Vein endothelial cell (primary cell): ENCODE measurements at places on chromosomes 7 and 10. TPM values are rescaled to one million over a fixed set of nuclear protein-coding genes. Genes with fewer than 3 reads are reported as not detected.

SFXN3 gene
- 77.7 and 123 TPM in 2 replicates for total RNA-seq

CLRN3 gene
- total RNA-seq: not detected in 2 replicates

WNT8B gene
- total RNA-seq: not detected in 2 replicates

LRIT1 gene
- total RNA-seq: not detected in 2 replicates

STAG3 gene
- total RNA-seq: 0.48 and 2.0 TPM in 2 replicates

PIK3CG gene
- total RNA-seq: 8.8 and 17.3 TPM in 2 replicates

MMRN2 gene
- total RNA-seq: 262 and 371 TPM in 2 replicates

OPALIN gene
- total RNA-seq: not detected in 2 replicates

SPDYE5 gene
- not detected in 2 replicates for total RNA-seq

TSPAN33 gene
- 0.10 TPM in 1 of 2 replicates, not detected in the other for total RNA-seq

RAMP3 gene
- not detected in 2 replicates for total RNA-seq

LIPJ gene
- total RNA-seq: under 0.01 TPM in 1 of 2 replicates, not detected in the other

HOXA13 gene
- not detected in 2 replicates for total RNA-seq

OLAH gene
- total RNA-seq: under 0.01 TPM in 1 of 2 replicates, not detected in the other

VSTM4 gene
- under 0.01 and 0.29 TPM in 2 replicates for total RNA-seq

RADIL gene
- total RNA-seq: 0.48 and 0.65 TPM in 2 replicates

SPDYE9 gene
- total RNA-seq: not detected in 2 replicates

AASS gene
- total RNA-seq: 18.4 and 20.3 TPM in 2 replicates

UBE2D4 gene
- 17.3 and 18.1 TPM in 2 replicates for total RNA-seq

BMPER gene
- 0.65 and 1.5 TPM in 2 replicates for total RNA-seq

SSC4D gene
- 0.38 and 0.65 TPM in 2 replicates for total RNA-seq

ASB10 gene
- total RNA-seq: not detected in 2 replicates

C10orf95 gene
- total RNA-seq: not detected in 2 replicates

ITGA8 gene
- total RNA-seq: under 0.01 and 0.57 TPM in 2 replicates
